Lung microvascular endothelial cell (primary cell): ENCODE measurements at places on chromosomes 6 and 20.

GRCh38 chr20:45449528-45449927, 20.0 kb upstream of the WFDC2 start:
- no peak for DNase-seq

DNA sequence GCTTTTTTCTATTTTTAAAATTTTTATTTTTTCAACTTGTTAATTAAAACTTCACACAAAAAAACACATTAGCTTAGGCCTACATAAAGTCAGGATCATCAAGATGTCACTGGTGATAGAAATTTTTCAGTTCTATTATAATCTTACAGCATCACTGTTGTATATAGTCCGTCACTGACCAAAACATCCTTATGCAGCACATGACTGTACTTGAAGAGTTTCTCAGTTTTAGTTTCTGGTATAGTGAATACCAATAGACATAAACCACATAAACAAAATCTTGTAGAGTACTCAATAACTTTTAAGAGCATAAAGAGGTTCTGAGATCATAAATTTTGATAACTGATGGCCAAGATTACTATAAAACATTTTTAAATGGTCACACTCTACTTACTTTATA, 71.8 kb downstream of the ASCC3 start:
- DNase-seq, result no peak

DNA sequence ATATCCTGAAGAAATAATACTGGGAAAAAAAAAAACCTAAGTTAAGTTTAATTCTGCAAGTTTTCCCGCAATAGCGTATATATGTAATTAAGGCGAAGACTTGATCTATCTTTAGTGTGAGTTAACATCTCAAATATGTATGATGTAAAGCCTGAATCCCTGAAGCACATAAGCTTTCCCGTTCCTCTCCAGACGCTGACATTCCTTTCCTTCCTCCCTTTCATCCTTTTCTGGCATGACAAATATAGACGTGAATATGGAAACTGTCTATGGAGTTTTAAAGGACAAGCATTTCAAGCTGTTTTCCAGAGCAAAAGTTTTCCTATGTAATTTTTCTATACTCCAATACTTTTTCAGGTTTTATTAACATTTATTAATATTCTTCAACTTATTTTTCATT, 637.0 kb downstream of the COL12A1 start:
- DNase-seq, result no peak

- no peak for DNase-seq
These were observed 11.5 kb downstream of the DLL1 start for GRCh38 chr6:170279426-170279825.

- no peak for DNase-seq
These were observed 33.0 kb downstream of the RIPOR2 start for GRCh38 chr6:24902782-24903181.

- DNase-seq, result no peak
These were observed 121.7 kb upstream of the MARCKS start for GRCh38 chr6:113735491-113735890.

DNA sequence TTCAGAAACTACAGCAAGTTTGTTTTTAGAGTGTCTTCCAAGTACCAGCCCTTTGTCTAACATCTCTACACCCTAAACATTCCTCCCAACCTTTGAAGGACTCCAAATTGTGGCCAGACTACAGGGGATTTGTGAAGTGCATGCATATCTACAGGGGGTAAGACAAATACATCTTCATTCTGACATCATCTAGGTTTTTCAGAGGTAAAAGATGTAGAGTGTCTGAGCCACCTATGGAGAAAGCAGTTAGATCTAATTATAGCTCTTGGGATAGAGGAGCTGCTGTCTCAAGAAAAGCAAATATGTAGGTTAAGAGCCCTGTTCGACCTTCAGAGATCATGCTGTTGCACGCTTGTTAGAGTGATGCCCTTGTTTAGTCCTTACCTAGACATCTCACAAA, 617.7 kb upstream of the AGPAT4 start:
- DNase-seq, result no peak

GRCh38 chr6:161274488-161274858, 612 bp upstream of the AGPAT4 start:
- no peak for DNase-seq
